Putamen (tissue), 1 donor: ENCODE measurements at places on chromosomes 2 and 18.

DNA sequence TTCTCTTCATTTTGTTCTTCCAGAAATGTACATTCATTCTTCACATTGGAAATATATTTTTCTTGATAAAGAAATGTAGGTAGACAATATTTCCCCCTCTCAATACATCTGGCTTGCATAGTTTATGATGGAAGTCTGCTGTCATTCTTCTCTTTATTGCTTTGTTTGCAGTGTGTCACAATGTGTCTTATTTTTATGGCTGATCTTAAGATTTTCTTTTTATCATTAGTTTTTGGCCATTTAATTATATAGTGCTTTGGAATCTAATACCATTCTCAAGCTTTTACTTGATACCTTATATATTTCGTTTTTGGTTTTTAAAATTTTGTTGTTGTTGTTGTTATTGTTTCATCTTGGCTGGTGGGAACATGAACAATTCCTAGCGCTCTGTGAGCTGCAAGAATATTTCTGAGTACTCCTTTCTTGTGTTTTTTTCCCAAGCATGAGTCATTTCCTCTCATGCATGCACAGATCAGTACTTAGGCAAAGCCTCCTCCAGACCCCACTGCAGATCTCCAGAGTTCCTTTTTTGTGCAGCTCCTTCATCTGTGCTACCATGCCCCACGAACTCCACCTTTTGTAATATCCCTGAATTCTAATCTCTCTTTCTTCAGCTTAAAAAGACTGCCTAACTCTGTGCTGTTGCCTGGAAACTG lies 13.7 kb upstream of the MMADHC start:
- DNase-seq, result no peak

DNA sequence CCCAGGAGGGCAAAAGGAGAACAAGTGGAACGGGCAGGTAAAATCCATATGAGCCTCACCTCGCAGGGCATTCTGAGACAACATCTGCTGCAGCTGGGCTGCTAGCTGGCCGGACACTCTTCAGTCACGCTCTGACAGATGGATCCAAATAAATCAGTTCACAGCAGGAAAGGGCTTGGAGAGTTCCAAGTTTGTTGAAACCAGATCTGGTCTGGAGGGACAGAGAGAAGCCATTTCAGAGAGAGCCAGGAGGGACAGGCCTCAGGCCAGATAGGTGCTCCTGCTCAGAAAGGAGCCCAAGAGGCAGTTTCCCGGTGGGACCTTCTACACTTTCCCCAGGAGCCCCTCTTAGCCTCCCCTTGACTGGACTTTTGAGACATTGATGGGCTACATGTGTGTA lies 28.2 kb upstream of the TNP1 start:
- no peak for DNase-seq

DNA sequence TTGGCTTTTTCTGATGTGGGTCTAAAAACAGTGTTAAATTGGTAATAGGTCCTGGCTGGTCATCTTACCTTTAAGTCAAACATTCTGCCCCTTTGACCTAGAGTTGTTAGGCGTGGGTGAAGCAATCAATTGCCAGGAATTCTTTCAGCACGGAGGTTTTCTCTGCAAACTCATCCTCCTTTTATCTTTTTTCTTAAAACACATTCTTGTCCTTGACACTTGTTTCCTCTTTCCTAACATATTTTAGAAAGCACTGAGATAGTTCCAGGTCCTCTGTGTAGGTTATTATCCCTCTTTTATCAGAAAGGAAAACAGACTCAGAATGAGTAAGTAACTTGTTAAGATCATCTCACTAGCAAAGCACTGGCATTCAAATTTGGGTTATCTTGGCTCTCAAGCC lies 18.6 kb upstream of the AP1S3 start:
- no peak for DNase-seq

GRCh38 chr18:2776601-2777000 lies 70.2 kb upstream of the EMILIN2 start:
- DNase-seq, result no peak

DNA sequence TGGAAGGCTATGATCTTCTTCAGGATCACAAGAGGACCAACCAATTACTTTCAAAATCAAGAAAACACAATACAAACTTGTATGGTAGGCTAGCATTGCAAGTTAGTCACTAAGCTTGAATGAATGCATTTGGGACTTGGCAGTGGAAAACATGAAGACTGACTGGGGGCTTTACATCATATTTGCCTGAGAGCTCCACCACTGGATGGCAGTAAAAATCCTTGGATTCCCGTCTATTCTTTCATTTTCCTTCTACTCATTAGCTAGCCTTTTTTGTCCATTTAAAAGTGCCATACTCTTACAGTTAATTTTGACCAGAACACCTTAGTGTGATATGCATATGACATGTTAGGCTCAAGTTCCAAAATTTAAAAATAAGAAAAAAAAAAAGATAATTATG lies 63.5 kb upstream of the RASGRP3 start:
- peak; percentile 41 for DNase-seq

GRCh38 chr2:157508676-157509075 lies 64.8 kb upstream of the CYTIP start:
- DNase-seq, result no peak

GRCh38 chr2:23658466-23658942 lies 268.4 kb downstream of the ATAD2B start:
- DNase-seq, result peak; percentile 22

DNA sequence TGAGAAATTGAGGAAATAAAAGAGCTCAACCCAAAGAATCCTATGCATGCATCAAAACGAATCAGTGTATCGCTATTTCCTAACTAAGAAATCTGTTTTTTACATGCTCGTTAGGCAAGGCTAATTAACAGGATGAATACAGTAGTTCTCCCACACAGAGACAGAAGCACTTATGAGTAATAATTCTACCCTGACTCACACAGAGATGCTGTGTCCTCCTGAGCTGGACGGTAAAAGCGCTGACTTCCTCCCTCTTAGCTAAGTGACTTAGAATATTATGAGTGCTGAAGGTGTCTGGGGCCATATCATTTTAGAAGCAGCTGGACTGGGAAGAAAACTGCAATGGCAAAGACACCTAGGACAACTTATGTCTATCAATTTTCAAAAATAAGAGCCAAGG lies 18.5 kb downstream of the PLEKHM3 start:
- DNase-seq, result no peak

GRCh38 chr2:109604597-109604996 lies 9.2 kb downstream of the SEPTIN10 start:
- no peak for DNase-seq

DNA sequence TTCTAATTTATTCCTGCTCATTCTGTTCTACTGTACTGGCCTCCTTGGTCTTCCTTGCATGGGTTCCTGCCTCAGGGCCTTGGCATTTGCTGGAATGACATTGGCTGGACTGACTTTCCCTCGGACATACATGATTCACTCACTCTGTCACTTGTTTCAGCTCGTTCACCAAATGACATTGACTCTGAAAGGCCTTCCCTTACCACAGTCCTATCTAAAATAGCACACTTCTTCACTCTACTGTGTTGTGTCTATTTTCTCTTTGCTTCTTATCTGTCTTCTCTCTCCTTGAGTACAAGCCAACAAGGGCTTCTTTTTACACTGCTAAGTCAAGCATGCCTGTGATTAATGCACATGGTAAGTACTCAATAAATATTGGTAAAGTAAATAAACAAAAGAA lies 65.6 kb downstream of the SCG2 start:
- DNase-seq, result no peak

- no peak for DNase-seq
These were observed 499 bp upstream of the LMAN1 start for GRCh38 chr18:59359576-59359952.

DNA sequence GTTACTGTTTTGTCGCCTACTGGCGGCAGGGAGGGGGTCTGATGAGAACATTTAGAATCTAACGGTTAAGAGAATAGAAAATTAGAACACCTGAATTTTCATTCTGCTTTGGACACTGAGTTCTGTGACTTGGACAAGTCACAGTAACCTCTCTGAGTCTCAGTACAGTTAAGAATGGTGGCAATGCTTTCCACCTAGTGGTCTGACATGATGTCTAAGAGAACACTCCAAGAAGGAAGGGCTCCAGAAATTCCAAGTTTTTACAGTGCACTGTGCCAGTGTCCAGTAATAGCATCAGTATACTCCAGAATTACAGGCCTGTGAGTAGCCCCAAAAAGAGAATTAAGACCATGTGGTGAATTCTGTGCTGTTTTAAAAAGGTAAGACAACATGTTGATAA lies 174.1 kb upstream of the ZFP36L2 start:
- DNase-seq, result no peak

GRCh38 chr2:229387866-229388265 lies 116.8 kb upstream of the PID1 start:
- DNase-seq, result no peak

- no peak for DNase-seq
These were observed 246.6 kb downstream of the LRRTM1 start for GRCh38 chr2:80057956-80058355.

GRCh38 chr18:41731884-41732283 lies 223.2 kb upstream of the PIK3C3 start:
- DNase-seq, result no peak

GRCh38 chr2:205969584-205969983 lies 116.4 kb downstream of the INO80D start:
- no peak for DNase-seq

- DNase-seq, result no peak
These were observed 60.5 kb downstream of the INSIG2 start for GRCh38 chr2:118148809-118149208.

DNA sequence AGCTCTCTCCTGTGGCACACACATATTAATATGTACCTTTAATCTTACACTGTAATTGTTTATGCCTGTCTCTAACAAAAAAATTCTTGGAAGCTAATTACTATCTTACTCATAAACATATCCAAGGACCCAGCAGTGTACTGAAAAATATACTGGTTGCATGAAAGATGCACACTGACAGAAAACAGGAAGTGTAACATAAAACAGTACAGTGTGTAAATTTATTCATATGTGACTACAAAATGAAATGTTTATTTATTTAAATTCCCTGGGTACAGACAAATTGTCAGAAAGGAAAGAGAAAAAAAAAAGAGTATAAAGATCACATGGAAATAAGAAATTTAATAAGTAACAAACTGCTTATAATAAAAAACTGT lies 28.5 kb downstream of the TMEM131 start:
- no peak for DNase-seq

- no peak for DNase-seq
These were observed 293.2 kb upstream of the EPAS1 start for GRCh38 chr2:46003903-46004473.

GRCh38 chr2:176085861-176086771 lies 2.4 kb upstream of the EVX2 start:
- DNase-seq, result peak; percentile 28

GRCh38 chr2:227534714-227535113 lies 62.8 kb downstream of the AGFG1 start:
- no peak for DNase-seq

DNA sequence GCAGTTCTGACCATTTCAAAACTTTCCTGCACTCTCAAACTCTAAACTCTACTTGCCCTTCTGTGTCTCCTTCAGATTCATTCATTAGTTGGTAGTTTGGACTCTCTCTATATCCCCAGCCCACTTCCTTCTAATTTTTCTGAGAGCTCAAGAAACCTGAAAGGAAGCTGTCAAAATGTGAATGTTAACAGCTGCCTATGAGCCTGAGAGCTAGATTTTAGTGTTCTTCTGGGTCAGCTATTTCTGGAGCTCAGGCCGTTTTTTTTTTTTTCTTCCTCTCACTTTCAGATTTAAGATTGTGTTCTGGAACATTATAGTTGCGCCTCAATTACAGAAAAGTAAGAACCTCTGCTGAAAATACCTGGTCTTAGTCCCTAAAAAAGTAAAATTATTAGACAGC lies 73.1 kb downstream of the RTN4 start:
- no peak for DNase-seq

GRCh38 chr2:239467956-239468490 lies 67.2 kb upstream of the HDAC4 start:
- DNase-seq, result no peak

GRCh38 chr18:40607542-40608148 lies 1347.4 kb upstream of the PIK3C3 start:
- DNase-seq, result no peak

- DNase-seq, result no peak
These were observed 75.1 kb upstream of the PARD3B start for GRCh38 chr2:204470178-204470620.

DNA sequence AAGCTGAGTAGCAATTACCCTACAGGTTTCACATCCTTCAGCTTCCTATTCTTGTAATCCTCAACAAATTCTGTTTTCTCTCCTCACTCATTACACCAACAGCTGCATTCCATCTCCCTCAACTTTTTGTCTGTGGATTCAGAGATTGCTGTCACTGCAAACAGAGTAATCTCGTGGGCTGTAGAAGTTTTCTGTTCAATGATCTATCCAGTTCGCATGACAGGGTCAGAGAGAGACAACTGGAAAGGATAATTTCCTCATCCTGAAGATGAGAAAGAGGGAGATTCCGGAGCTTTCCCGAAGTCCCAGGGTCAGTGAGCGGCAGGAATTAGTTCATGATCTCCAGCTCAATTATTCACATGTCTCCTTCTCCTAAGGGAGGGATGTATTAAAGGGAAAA lies 75.7 kb downstream of the MYO5B start:
- no peak for DNase-seq

- no peak for DNase-seq
These were observed 43.9 kb downstream of the TOGARAM2 start for GRCh38 chr2:29024882-29025430.

DNA sequence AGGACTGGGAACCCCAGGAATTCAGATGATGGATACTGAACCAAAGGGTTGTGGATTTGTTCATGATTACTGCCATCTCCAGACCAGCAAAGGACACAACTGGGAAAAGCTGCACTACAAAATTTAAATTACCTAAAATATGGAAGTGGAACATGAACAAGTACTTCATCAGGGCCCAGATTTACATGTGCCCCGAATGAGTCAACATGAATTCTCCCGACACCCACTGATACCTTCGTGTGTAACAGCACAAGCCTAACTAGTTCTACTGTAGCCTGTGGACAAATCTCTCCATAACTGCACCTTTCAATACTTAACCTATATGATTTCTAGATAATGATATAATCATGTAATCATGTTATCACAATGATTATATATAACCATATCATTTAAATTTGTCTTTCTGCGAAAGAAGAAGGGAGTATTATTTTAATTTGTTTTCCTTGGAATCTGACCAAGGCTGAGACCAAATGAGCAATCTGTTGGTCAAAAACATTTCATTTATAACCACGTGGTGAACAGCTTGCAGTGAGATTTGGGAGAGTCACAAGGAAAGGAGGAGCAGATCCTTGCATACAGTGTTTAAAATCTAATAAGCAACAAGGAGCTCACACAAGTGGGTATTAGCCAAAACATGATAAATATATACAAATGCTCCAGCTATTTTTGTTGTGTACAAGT lies 70.5 kb downstream of the CACNB4 start:
- DNase-seq, result no peak
